NCI-H1105 treated with DMSO at 0.1 percent for 48 hours (cell line): ENCODE measurements at places on chromosomes 16 and 17.
A peak's percentile ranks its signal among the peaks of the same experiment; 100 is the strongest.

DNA sequence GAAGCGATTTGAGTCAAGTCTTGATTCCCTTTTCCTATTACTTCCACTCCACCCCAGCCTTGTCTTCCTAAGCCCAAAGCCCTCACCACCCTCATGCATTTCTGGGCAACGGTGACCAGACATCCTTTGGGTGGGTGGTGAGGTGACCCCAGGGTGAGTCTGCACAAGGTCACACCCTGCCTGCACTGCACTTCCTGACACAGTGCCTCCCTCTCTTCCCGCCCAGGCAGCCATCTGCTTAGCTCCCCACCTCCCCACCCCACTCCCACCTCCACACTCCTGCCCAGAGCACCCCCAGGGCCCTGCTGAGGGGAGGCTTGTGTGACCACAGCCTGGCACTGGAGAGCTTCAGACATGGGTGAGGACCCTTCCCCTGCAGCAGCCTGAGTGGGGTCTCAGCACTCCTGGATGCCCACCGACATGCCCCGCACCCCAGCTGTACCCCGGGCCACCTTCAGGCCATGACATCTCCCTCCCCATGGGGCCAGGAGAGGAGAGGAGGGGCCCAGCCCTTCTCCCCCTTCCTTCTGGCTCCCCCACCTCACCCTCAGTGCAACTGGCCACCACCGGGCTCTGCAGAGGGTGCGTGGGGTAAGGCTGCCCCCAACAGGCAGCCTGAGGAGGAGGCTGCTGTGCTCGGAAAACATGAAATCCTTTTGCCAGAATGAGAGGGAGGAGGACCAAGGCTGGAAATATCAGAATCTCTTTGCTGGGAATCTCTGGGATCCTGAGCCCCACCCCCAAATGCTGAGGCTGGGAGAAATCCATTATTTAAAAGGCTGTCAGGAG is 68.6 kb downstream of the CCT6B start:
- DNase-seq, result peak; percentile 19

GRCh38 chr17:60039847-60040442 is 38.8 kb downstream of the HEATR6 start:
- DNase-seq, result no peak

DNA sequence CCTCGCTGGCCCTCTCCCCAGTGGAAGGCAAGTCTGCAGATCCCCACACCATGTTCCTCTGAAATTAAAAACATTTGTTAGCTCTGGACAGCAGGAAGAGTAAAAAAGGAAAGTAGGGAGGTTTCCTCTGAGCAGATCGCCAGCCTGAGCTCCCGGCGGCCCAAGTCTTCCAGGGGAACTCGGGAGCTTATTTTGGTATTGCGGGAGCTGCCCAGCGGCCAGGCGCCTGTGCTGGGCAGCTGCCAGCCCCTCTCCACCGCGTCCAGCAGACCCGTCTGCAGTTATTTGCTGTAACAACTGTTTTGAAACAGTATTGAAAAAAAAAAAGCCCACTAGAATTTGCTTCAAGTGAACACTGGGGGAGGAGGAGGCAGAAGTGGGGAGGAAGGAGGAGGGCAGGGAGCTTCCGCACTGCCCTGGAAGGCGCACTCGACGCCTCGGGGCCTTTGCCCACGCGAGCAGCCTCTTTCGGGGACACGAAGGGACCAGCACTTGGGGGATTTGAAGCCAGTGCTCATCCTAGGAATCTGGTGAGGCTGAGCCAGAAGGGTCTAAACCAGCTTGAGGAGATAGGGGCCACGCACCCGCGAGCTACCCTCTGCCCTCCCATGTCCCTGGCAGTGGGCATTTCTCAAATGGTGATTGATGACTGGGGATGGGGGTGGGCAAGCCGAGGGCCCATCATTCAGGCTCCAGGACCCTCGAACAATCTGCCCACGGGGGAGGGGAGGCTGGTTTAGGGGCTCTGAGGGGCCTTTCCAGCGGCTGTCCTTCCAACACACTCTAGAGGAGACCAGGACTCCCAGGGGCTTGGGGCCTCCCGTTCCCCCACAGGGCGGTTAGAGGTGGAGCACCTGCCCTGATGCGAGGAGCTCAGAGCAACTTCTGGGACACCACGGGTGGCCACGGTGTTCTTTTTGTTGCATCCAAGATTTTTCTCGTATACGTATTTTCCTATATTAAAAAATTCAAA is 3.0 kb upstream of the BAHCC1 start:
- peak; percentile 10 for DNase-seq

DNA sequence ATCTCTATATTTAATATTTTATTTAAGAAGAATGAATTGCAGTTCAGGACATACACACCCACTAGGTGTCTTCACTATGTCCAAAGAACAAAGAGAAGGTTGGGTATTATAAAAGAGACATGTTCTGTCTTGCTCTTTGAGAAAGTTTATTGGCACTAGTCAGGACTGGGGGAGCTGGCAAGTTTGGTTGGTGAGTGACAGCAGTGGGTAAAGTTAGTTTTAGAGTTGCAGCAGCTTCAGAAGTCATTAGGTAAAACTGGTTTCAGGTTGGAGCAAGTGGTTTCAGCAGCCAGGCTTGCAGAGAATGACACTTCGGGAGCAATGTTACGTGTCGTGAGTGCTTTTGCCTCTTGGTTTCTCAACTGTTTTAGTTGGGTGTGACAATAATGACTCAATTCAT is 142.2 kb upstream of the HS3ST3A1 start:
- DNase-seq, result no peak

GRCh38 chr17:57956291-57957119 is 1.3 kb upstream of the CUEDC1 start:
- no peak for DNase-seq

- DNase-seq, result no peak
These were observed 15.7 kb upstream of the NOG start for GRCh38 chr17:56577843-56578204.

DNA sequence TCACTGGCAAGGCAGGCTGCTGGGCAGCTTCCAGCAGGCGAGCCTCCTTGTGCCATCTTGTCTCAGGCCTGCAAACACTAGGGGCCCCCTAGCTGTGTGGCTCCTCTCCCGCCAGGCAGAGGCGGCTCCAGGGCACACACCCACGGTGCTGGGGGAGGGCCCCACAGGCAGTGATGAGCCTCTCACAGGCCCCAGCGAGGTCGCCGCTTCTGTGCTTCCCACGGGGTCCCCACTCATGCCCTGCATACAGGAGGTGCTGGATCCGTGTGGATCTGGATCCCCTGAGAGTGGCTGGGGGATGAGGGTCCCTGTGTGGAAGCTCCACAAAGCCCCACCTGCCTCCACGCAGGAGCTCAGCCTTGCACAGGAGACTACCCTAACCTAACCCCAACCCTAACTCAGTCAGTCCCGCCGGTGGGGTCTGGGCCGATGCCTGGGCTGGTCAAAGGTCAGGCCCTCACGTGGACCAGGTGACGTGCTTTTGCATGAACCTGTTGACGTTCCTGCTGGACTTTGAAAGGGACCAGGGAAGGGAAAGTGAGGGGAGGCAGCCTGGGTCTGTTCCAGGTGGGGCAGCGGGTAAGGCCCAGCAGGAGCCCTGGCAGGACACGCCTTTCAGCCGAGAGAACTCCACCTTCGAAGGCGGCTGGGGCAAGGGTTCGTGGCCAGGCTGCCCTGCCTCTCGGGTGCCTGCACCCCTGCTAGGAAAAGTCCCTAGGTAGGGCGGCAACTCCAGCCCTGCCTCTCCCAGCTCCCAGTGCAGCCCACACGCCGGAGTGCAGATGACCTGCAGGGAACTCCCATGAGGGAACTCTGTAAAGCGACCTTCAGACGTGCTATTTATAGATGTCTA is 5.2 kb downstream of the SECTM1 start:
- no peak for DNase-seq

GRCh38 chr17:67011527-67012175 is 32.7 kb upstream of the CACNG1 start:
- no peak for DNase-seq

DNA sequence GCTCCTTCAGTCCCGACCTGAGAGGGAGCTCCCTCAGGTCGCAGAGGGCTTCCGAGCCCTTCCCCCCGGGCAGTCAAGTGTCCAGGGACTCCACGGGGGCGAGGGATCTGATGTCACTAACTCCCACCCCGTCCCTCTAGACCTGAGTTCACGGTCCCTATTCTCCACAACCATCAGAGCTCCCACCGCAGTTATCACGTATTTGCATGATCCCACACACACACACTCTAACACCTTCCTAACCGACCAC is 3.7 kb upstream of the PER1 start:
- DNase-seq, result no peak

GRCh38 chr16:72015124-72015523 is 6.6 kb downstream of the DHODH start:
- no peak for DNase-seq

DNA sequence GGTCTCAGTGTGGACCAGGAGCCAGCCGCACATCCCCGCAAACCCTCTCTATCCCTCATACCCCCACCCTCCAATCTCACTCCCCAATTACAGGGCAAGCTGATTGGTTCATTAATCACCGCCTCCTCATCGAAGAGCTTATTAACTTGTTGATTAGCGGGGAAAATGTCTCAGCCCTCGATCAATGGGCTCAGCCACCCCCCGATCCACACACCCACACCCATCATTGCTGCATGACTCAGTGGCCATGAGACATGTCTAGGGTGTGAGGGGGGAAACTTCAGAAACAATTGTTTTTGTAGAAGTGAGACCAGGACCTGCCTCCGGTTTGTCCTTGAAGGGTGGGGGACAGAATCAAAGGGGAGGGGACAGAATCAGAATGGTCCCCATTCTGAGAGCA is 2.5 kb upstream of the PYY start:
- DNase-seq, result no peak

DNA sequence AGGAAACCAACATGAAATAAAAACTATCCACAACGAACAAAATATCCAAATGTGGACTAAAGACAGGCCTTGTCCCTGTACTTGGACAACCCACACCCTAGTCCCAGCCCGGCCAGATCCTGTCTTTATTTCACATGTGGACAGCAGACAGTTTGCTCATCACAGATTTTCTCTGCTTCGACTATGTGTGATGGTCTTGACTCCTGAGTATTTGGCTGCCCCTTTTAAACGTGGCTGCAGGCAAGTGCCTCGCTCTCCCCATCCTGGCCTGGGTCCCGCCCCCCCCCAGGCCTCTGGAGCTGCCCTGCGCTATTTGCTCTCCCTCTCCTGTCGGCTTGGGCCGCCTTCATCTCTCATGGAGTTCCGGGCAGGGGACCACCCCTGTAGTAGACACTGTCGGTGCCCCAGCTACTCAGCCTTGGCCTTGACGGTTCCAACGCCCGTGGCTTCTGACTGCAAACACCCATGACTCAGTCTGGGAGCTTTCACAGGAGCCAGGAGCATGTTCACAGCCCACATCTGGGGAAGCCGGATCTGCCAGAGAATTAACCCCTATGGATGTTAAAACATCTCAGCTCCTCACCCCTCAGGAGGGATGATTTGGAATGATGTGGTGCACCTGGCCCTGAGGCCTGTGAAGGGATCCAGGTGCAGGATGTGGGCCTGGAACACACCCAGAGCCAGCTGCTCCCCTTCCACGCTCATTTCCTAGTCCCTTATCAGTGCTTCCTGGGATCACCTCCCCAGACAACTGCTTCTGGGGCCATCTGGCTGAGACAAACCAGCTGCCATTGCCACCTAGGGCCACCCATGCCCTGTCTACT is 229.7 kb upstream of the RPL38 start:
- DNase-seq, result no peak

DNA sequence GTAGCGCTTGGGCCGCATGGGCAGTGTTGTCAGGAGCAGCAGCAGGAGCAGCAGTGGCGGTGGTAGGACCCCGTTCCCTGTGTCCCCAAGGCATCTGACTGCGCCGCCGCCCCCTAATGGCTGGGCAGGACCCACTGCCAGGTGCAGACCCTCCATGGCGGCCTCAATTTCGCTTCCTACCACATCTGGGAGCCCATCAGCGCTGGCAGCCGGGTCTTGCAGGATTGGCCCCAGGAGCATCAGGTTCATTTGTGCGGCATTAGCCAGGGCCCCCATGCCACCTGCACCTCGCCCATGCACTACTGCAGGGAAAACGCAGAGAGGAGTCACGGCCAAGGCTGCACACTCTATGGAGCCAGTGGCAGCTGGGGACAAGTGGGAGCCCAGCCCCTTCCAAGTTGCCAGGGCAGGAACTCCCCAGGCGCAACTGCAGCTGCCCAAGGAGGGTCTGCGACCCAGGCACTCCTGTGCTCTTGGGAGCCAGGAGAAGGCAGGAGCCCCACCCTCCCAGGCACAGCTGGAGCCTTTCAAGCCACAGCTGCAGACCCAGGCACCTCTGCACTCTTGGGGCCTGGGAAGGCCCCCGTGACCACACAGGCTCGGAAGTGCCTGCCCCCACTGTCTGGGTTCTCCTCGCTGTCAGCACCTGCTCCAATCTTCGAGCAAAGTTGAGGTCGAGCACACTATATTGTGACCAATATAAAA is 594.2 kb downstream of the KCNJ18 start:
- no peak for DNase-seq

GRCh38 chr16:10741844-10742243 is 1.8 kb upstream of the NUBP1 start:
- peak; percentile 9 for DNase-seq

GRCh38 chr16:1678500-1679098 is 520 bp downstream of the JPT2 start:
- DNase-seq, result peak; percentile 3

GRCh38 chr16:19948186-19949104 is 63.8 kb upstream of the GPRC5B start:
- no peak for DNase-seq

GRCh38 chr16:59848296-59848695 is 1114.2 kb upstream of the GOT2 start:
- no peak for DNase-seq

- DNase-seq, result no peak
These were observed 79.5 kb upstream of the DNAJA2 start for GRCh38 chr16:47052666-47053640.

GRCh38 chr17:2395258-2396181 is 5.3 kb downstream of the MNT start:
- DNase-seq, result no peak

GRCh38 chr16:3988011-3988410 is 107.5 kb upstream of the CREBBP start:
- no peak for DNase-seq

GRCh38 chr16:77939968-77940367 is 82.4 kb upstream of the CLEC3A start:
- DNase-seq, result no peak

DNA sequence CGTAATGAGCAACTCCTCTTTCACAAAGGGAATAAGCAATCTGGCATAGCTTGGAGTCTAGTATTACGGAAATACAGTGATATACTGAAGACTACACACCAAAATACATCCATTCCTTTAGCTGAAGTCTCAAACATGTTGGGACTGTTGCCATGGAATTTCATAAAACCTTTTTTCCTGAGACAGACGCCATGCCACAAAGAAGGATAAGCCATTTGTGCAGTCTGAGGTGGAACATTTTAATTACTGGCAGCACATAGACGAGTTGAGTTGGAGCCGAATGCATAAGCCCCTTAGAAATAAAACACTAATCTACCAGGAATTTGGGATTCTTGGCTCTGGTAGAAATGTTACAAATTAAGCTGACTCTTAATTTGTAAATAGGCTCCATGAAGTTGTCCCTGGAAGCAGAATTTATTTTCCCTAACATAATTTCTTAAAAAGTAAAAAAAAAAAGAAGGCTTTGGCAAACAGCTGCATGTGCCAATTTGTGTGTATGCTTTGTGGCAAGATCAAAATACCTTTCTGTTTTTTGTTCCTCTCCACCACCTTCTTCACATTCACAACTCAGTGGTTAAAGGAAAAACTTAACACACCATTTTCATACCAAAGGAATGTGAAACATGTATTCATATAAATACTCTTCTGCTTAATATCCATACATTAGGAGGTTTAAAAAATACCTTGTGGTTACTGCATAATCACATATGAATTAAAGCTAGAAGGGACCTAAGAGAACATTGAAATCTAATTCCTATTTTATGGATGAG is 25.5 kb downstream of the GRB7 start:
- no peak for DNase-seq

GRCh38 chr17:71251951-71252350 is 868.9 kb upstream of the SOX9 start:
- DNase-seq, result no peak

GRCh38 chr16:65909310-65910050 is 457.0 kb upstream of the CDH5 start:
- DNase-seq, result no peak
